ENCODE measurements at places on chromosomes 13 and 19. TPM values are rescaled to one million over a fixed set of nuclear protein-coding genes. Genes with fewer than 3 reads are reported as not detected.

GRCh38 chr19:10464456-10464855, 38.7 kb downstream of the KEAP1 start:
- DNase-seq: no peak

DNA sequence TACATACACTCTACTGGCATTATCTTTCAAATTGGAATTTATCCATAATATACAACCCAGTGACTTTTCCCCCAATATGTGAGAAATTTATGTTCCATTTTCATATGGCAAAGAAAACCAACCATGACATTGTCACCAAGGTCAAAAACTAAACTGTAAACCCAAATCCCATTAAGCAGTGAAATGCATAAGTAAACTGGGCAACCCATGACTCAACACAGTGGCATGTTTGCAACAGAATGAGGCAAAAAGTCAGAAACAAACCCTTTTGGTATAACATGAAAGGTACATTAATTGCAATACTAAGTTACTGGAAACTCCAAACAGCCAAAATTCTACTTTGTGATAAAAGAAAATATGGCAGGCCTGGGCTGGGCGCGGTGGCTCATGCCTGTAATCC, 4.9 kb downstream of the ZNF878 start:
- DNase-seq: no peak

DNA sequence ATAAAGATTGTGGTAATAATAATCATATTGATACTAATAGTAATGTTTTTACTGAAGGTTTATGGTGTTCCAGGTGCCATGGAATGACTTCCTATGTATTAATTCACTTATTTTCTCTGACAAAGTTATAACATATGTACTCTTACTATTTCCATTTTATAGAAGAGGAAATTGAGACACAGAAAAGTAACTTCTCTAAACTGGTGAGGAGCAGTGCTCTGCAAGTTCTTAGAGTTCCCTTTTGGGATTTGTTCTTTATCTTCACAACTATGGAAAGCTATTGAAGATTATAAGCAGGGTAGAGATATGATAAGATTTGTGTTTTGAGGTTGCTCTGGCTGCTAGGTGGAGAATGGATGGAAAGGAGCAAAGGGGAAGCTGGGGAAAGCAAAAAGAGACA, 83.9 kb upstream of the OLFM4 start:
- DNase-seq: no peak

DNA sequence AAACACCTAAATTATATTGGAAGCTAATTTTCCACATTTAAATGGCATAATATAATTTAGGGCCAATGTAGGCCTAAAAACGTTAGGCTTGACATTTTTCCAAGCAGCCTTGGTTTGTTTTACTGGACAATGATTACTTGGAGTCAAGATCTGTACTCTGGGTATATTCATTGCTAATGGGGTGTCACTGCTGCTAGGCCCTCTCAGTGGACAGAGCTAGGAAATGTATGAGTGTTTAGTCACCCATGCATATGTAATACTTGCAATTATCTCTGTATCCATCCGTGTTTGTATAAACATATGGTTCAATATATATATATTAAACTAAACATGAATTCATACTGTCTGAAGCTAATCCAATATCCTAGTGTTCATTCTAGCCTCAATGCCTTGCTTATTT, 598.1 kb downstream of the DCT start:
- no peak for DNase-seq

DNA sequence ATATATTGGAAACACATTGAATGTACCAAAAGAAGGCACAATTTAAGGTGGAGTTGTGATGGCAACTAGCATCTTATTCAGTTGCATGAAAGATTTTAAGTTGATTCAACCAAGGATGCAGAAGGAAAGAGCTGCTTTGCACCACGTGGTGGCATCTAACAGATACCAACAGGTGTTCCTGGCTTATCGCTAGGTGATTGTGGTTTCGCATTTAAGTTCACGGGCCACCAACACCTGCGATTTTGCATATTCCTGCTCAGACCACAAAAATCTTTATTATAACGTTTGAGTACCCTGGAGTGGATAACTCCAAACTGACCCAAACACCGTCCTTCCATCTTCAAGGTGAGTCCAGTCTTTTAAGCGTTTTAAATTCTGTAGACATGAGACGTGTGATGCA, 45.3 kb downstream of the RGCC start:
- DNase-seq: no peak

The ASF1B gene
- 5.5 TPM for total RNA-seq

Measured in mucosa of descending colon (tissue), 3 donors.